ENCODE measurements at places on chromosomes 3 and 15.

DNA sequence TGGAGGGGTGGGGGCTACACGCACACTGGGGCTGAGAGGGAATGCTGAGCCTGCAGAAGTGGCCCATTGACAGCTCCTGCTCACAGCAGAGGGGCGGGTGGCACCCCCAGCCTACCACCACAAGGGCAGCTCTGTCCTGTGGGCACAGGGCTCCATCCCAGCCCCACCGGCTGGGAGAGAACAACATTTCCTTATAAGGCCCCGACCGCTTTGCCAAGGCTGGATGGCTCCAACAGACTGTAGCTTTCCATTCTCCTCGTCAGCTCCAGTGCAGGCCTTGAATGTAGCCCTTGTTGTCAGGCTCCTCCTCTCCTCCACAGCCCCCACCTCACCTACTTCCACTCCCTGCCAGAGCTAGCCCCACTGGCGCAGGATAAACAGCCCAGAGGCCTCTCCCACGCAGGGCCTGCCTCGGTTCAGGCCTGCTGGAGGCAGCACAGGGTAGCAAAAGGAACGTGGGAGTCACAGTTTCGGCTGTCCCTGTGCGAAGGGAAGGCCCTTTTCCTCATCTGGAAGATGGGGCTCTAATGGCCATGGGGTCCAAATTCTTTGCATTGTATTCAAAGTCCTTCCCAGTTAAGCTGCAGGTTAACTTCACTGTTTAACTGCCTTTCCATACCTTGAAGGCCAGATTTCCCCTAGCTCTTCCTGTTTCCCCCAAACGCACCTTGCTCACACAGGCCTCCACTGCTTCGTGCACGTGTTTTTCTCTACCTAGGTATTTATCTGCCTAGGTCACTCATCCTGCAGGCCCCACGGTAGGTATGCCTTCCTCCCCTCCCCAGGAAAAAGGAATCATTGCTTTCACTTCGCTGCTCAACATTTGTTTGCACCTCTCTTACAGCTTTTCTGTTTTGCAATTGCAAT lies 101.6 kb upstream of the LPP start:
- no peak for DNase-seq

GRCh38 chr3:73448761-73449301 lies 175.9 kb downstream of the PDZRN3 start:
- DNase-seq, result no peak

GRCh38 chr3:103105206-103105605 lies 670.4 kb downstream of the ZPLD1 start:
- DNase-seq, result no peak

- no peak for DNase-seq
Observed at GRCh38 chr15:69704229-69704628, 251.6 kb downstream of the RPLP1 start.

DNA sequence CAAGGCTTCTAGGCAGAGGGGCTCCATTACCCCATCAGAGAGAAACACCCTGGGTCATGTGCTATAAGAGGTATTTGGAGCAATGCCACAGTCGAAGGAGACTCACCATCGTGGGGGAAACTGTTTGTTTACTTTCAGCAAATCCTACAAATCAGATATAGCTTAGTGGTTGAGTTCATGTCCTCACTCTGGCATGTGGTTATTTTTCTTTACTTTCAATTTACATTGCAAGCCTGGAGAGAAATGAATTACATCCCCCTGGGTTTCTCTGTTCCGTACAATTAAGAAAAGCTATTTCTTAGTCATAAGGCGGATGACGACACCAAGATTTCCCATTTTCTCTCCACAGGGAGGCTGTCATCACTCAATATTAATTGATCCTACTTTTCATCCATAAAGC lies 36.9 kb downstream of the RFTN1 start:
- no peak for DNase-seq

- no peak for DNase-seq
Observed at GRCh38 chr15:56272454-56272853, 28.8 kb upstream of the RFX7 start.

GRCh38 chr3:79815478-79815877 lies 47.7 kb upstream of the ROBO1 start:
- no peak for DNase-seq

DNA sequence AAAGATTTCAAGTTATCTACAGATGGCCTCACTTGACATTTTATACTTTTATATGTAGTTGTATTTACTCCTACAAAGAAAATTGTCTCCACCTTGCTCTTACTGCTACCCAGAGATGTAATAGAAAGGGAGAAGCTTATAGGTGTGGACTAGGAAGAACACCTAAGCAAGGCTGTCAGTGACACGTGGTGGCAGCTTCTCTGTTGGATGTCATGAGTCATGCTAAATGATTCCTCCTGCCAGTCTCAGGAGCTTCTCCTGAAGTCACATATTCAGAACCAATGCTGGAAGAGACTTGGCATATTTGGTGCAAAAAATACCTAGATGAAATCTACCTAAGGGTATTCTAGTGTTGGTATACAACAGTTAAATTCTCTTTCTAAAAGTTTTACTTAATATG lies 184.7 kb downstream of the LRRC3B start:
- no peak for DNase-seq

DNA sequence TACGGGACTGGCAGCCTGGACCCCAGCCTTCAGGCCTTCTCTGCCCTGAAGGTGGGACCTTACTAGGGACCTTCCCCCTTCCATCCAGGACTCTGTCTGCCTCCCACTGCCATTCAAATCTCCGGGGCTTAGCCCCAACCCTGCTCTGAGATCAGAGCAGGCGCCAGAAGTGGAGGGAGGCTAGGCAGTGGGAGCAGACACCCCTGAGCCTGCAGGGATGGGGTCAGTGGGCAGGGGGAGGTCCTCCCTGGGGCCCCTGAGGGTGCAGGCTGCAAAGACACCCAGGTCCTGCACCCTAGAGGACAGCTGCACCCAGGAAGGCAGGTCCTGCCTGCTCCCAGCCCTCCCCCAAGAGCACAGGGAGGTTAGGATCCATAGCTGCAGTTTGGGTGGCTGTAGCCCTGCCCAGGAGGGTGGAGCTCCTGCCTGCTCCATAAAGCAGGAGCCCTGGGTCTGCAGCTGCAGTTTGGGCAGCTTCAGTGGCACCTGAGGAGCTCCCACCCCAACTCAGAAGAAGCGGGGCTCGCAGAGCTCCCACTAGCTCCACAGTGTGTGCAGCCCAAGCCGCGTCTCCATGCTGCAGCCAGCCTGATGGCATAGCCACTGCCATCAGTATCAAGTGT lies 8.1 kb upstream of the POC1A start:
- no peak for DNase-seq

DNA sequence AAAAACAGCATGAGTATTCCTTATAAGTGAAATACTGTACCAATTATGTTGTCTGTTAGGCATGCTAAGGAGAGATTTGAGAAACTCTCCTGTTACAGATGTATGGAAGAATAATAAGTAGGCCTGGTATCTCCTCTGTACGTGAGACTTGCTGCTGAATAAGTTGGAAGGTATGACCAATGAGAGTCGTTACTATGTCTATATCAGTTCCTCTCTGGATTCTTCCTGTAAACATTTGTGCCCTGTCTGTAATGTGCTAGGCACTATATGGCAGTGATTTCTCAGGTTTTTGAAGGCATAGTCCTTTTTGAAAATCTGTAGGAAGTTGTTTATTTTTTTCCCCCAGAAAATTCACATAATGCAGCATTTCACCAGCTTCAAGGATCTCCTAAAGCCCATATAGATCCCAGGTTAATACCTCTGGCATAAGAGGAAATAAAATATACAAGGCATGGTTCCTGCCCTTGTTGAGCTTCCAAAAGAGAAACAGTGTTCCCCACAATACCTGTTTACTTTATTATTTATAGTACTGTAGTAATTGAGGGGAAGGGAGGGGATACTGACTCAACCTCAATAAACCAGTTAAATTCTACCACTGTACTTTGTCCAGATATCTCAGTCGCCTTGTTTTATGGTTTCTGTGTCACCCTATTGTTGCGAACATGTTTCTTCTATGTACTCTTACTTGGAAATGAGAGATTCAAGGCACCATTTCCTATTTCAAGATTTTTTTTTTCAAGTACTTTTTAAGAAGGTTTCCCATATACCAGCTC lies 28.6 kb downstream of the MAP2K5 start:
- DNase-seq, result no peak

DNA sequence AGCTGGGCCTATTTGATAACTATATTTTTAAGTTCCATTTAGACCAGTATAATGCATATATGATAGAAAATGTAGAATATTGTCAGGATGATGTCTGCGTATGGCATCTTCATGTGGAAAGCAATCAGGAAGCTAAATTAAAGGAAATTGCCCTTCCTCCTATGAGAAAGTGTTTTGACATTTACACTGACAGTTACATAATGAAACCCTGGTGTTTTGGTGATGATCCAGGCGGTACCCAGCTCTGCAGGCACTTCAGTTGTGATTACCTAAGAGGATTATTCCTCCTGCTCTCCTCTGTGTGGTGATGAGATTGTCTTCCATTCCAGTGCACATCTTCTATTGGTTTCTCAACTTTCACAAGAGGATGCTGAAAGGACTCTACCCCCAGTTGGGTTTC lies 126.5 kb upstream of the MITF start:
- no peak for DNase-seq

DNA sequence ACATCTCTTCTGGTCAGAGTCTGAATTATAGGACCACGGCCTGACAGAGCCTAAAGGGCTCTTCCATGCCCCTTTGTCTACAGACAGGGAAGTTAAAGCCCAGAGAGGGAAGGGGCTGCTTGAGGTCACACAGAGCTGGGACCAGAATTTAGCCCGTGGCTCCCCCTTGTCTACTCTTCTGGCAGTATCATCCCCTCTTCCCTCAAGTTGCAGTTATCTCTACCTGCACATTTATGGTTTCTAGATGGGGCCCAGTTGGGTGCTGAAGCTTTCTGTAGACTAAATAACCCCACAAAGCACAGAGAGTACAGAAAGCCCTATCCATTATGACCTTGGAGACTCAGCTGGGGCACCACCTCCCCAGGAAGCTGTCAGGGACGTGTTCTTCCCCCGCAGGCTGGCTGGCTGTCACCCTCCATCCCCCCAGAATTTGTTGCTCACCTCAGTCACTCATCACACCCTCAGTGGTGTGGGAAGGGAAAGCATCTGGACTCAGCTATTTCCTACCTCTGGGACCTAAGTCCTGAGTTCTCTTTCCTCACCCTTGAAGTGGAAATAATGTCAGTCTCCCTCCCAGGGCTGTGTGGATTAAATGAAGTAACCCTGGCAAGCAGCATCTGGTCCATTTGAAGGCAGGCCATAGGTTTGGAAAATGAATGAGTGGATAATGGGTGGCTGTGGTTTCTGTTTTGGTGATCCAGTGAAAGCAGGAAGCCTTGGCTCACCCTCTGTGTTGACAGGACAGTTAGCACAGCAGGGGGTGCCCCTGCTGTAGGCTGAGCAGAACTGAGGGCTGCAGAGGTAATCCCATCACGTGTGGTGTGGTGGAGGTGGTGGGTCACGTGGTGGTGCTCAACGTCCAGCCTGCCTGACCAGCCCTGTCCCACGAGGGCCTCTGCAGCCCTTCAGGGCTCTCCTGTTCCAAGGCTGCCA lies 16.3 kb downstream of the ACOX2 start:
- DNase-seq, result no peak

- no peak for DNase-seq
Observed at GRCh38 chr3:24315971-24316370, 178.7 kb downstream of the THRB start.

GRCh38 chr3:150030841-150031240 lies 60.1 kb upstream of the PFN2 start:
- no peak for DNase-seq

DNA sequence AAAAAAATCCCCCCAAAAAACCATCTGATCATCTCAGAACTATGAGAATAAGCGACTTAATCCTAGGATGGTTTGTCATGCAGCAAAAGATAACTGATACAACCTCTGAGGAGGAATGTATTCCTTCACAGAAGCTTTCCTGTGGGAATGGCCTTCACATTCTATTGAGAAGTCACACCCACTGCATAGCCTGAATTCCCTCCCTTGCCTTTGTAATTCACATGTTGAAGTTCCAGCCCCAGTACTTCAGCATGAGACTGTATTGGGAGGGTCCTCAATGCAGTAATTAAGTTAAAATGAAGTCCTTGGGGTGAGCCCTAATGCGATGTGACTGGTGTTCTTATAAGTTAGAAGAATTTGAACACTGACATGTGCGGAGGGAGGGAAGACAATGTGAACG lies 395.2 kb downstream of the TUSC7 start:
- no peak for DNase-seq

DNA sequence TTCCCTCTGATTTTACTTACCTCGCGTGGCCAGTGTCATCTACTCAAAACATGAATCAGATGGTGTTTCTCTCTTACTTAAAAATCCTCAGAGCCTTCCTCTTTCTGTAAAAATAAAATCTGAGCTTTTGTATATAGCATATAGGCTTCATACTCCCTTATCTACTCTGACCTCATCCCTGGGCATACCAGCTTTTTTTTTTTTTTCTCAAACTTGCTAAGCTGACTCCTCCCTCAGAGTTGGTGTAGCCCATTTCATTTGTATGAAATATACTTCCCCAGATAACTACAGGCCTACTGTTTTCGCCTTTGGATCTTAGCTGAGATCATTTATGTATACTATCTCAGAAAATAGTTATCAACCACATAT lies 648.9 kb upstream of the ALCAM start:
- no peak for DNase-seq

- no peak for DNase-seq
Observed at GRCh38 chr3:31289584-31289983, 243.1 kb upstream of the STT3B start.

GRCh38 chr15:60326824-60327654 lies 70.7 kb downstream of the ANXA2 start:
- no peak for DNase-seq

DNA sequence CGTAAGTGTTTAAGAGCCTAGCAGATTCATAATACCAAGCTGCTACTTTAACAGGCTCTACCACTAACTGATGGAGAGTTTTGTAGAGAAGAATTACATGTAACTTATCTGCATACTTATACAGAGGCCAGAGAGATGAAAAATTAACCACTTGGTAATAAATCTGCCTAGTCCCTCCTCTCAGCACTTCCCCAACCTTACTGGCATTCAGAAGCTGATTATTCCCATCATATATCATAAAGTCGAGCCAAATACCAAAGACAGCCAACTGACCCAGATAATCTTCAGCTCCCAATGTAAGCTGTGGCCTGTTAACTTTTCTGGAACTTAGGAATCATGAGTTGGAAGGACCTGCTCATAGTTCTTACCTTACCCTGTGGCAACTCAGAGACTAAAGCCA lies 25.5 kb upstream of the CSPG5 start:
- DNase-seq, result no peak

GRCh38 chr3:44932986-44933944 lies 42.7 kb downstream of the ZDHHC3 start:
- DNase-seq, result no peak

GRCh38 chr3:134037168-134037567 lies 7.4 kb upstream of the SLCO2A1 start:
- DNase-seq, result no peak
